ENCODE measurements at places on chromosomes 6 and 20. TPM values are rescaled to one million over a fixed set of nuclear protein-coding genes. Genes with fewer than 3 reads are reported as not detected.
A peak's percentile ranks its signal among the peaks of the same experiment; 100 is the strongest.

DNA sequence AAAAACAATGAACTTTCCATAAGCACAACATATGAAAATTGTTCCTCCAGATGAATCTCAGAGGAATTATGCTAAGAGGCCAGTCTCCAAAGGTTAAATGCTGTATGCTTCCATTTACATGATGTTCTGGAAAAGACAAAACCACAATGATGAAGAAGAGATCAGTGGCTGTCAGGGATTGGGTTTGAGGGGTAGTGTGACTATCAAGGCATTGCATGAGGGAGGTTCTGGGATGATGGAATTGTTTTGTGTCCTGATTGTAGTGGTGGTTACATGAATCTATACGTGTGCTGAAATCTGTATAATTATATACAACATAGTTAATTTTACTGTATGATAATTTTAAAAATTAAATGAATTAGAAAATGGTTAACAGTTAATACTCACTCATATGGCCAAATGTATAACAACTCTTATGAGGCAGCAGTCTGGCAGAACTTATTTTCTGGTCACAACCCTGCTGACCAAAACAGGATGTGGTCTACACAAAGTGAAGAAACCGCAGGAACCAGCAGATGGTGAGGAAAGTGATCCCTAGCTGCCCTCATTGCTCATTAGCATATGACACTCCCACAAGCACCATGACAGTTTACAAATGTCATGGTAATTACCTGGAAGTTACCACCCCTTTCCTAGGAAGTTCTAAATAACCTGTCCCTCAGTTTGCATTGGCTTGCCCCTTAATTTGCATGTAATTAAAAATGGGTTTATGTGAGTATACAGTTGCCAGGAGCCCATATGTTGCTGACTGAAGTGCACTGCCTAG is 31.9 kb downstream of the NSFL1C start:
- no peak overlapping the region for H3K4me3 ChIP-seq
- no peak overlapping the region for H3K27ac ChIP-seq

GRCh38 chr6:108464418-108465097 is 96.2 kb upstream of the FOXO3 start:
- DNase-seq, result no peak
- no peak overlapping the region for H3K4me3 ChIP-seq
- peaks cover 18% of the 10 kb centered on the region for H3K4me1 ChIP-seq
- no peak overlapping the region for H3K27ac ChIP-seq
- H3K36me3 ChIP-seq, result no peaks in the 10 kb centered on the region

DNA sequence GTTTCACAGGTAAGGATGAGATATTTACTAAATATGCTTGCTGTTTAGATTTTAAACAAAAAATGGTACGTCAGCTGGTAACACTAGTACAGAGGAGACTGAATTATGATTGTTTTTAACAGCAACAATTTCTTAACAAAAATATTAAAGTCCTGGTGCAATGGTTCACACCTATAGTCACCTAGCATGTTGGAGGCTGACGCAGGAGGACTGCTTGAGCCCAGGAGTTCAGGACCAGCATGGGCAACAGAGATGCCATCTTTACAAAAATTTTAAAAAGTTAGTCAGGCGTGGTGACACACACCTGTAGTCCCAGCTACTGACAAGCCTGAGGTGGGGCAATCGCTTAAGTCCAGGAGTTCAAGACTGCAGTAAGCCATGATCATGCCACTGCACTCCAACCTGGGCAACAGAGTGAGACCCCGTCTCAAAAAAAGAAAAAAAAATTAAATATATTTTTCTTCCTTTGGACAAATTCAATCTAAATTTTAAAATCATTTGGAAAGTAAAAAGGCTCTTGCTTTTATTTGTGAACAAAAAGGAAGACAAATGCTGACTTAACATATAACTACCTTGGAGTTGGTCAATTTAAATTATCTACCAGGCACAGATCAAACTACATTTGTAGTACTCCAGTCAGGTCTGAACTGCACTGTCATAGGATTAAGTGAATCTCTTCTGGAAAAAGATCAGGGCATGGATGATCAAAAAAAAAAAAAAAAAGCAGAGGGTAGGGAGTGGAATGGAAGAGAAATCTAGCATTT is 38.2 kb upstream of the RUNX2 start:
- no peak overlapping the region for H3K4me3 ChIP-seq
- H3K27me3 ChIP-seq, result no peaks in the 10 kb centered on the region
- no peak for DNase-seq
- H3K4me1 ChIP-seq, result no peaks in the 10 kb centered on the region
- no peak overlapping the region for H3K27ac ChIP-seq
- H3K36me3 ChIP-seq, result no peaks in the 10 kb centered on the region

DNA sequence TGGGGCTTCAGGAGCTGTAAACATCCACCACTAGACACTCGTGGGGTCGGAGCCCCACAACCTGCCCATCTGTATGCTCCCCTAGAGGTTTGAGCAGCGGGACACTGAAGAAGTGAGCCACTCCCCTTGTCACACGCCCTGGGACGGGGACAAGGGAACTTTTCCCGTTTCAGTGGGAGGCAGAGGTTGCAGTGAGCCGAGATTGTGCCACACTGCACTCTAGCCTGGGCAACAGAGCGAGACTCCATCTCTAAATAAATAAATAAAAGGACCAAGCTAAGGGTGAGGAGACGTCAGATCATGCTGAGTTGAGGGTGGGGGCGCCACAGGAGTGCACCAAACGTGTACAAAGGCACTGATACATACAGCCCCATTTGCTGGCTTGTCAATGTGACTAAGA is 8.4 kb downstream of the ZCCHC3 start:
- H3K4me1 ChIP-seq, result peaks cover 4% of the 10 kb centered on the region
- DNase-seq, result no peak
- no peak overlapping the region for H3K4me3 ChIP-seq

- H3K4me1 ChIP-seq, result peaks cover 86% of the 10 kb centered on the region
- DNase-seq, result no peak
- H3K4me3 ChIP-seq, result no peak overlapping the region
- no peaks in the 10 kb centered on the region for H3K27me3 ChIP-seq
Observed at GRCh38 chr20:36152261-36152660, 2.3 kb upstream of the EPB41L1 start.

DNA sequence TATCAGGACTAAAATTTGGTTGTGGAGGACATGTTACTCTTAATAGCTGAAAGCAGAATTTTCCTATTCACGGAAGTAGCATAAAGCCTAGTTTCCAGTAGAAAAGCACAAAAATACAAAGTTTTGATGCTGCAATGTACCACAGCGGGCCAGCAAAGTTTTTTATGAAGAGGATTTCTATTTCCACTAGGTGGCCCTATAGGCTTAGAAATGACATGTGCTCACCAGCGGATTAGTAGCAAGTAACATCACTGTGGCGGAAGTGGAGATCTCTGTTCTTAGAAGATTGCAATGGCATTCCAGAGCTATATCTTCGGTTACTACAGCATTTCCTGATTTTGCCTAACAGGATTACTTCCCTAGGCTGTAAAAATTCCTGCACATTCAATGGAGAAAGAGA is 1219.0 kb upstream of the EYS start:
- no peaks in the 10 kb centered on the region for H3K36me3 ChIP-seq
- no peak overlapping the region for H3K27ac ChIP-seq
- H3K4me3 ChIP-seq, result no peak overlapping the region
- no peaks in the 10 kb centered on the region for H3K27me3 ChIP-seq
- DNase-seq, result no peak
- H3K4me1 ChIP-seq, result no peaks in the 10 kb centered on the region

DNA sequence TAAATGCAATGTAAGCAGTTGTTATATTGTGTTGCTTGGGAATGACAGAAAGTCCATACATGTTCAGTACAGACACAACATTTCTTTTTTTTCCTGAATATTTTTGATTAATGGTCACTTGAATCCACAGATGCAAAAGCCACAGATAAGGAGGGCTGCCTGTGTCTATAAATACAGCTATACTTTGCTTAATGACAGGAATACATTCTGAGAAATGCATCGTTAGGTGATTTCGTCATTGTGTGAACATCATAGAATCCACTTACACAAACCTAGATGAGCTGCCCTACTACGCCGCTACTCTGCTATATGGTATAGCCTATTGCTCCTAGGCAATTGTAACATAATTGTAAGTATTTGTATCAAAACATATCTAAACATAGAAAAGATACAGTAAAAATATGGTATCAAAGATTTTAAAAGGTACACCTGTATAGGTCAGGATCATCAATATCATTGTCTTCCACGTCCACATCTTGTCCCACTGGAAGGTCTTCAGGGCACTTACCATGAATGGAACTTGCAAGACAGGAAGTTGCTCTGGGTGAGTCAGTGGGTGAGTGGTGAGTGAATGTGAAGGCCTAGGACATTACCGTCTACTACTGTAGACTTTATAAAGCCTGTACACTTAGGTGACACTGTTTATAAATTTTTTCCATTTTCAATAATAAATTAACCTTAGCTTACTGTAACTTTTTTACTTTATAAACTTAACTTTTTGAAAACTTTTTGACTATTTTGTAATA is 27.9 kb upstream of the POPDC3 start:
- no peak overlapping the region for H3K4me3 ChIP-seq
- no peaks in the 10 kb centered on the region for H3K27me3 ChIP-seq
- H3K27ac ChIP-seq, result no peak overlapping the region
- no peaks in the 10 kb centered on the region for H3K4me1 ChIP-seq

DNA sequence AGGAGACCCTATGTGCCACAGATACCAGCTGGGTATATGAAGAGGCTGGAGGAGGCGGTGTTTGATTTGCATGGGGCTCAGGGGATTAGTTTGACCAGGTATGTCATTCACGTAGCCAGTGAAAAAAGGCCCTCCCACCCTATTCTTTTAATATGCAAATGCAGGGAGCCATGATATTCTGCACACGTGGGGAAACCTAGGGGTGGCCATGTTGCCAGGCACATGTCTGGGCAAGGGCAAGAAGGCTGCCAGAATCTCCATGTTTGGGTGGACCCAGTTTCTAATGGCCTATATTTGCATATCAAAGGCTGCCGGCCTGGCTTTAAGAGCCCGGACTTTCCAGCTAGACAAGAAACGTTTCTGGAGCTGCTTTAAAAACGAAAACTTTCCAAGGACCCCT is 60.4 kb downstream of the SOX4 start:
- H3K4me1 ChIP-seq, result no peaks in the 10 kb centered on the region
- no peak overlapping the region for H3K4me3 ChIP-seq
- DNase-seq, result no peak
- H3K27me3 ChIP-seq, result no peaks in the 10 kb centered on the region
- no peaks in the 10 kb centered on the region for H3K36me3 ChIP-seq
- H3K27ac ChIP-seq, result no peak overlapping the region

GRCh38 chr20:378961-379336 is 1.6 kb upstream of the TRIB3 start:
- no peaks in the 10 kb centered on the region for H3K36me3 ChIP-seq
- no peak overlapping the region for H3K27ac ChIP-seq
- H3K4me3 ChIP-seq, result no peak overlapping the region

- no peak for DNase-seq
- no peaks in the 10 kb centered on the region for H3K36me3 ChIP-seq
- H3K4me1 ChIP-seq, result peaks cover 8% of the 10 kb centered on the region
- H3K4me3 ChIP-seq, result peak within 1 kb of the TSS; percentile 71
- no peaks in the 10 kb centered on the region for H3K27me3 ChIP-seq
Observed at GRCh38 chr6:391559-392440, at the start of gene IRF4. Gene IRF4, plus strand, starts transcription at chr6:391752. Its CDS starts 1,401 bp downstream, at chr6:393153.

DNA sequence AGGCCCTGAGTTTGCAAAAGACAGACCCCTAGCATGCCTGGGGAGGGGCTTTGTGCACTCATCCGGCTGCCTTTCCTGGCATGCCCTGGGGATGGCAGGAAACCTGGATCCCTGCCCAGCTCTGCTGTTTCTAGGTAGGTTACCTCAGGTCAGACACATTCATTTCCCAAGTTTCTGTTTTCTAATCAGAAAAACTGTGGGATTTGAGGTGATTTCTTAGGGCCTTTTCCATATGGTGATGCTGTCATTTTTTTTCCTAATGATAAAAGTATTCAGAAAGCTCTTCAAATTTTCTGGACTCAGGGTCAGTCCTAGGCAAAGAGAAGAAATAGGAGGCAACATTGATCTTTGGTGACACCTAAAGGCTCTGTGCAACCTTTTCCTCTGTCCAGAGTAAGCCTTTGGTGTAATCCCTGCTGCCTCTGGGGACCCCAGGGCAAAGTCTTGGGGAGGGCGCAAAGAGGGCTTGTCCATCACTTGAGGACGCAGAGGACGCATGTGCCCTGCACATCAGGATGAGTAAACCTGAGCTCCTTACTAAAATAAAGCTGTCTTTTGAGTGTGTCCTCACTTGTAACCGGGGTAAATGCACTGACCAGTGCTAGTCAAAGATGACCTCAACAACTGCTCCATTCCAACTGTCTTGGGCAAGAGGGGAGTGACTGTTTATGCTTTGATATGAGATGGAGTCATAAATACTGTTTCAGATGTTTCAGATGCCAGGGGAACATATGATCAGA is 13.5 kb upstream of the TRAM2 start:
- peaks cover 10% of the 10 kb centered on the region for H3K4me1 ChIP-seq
- no peak overlapping the region for H3K27ac ChIP-seq
- H3K36me3 ChIP-seq, result no peaks in the 10 kb centered on the region
- no peaks in the 10 kb centered on the region for H3K27me3 ChIP-seq
- DNase-seq, result no peak

GRCh38 chr6:3226481-3227362 is 731 bp downstream of the TUBB2B start:
- H3K27ac ChIP-seq, result no peak overlapping the region
- H3K36me3 ChIP-seq, result no peaks in the 10 kb centered on the region
- peaks cover 51% of the 10 kb centered on the region for H3K4me1 ChIP-seq
- no peak for DNase-seq

- DNase-seq, result no peak
- no peak overlapping the region for H3K27ac ChIP-seq
- no peak overlapping the region for H3K4me3 ChIP-seq
- H3K4me1 ChIP-seq, result peaks cover 65% of the 10 kb centered on the region
- H3K36me3 ChIP-seq, result peaks cover 5% of the 10 kb centered on the region
Observed at GRCh38 chr6:111562246-111562645, 43.4 kb downstream of the TRAF3IP2 start.

DNA sequence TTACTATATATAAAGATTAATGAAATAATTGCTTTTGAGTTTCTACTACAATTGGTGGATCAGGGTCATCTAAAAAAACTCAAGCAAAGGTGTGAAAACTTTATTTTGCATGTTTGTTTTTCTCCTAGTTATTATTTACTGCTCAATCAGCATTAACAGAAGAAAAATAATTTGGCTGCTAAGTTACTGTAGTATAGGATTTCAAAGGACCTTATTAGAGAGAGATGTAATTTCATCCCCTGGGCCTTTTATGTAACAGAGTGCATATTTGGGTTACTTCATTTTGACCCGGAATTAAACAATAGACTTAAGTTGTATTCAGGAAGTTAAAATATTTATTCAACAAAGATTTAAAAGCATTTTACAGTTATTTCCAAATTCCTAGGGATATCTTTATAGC is 49.8 kb downstream of the EYA4 start:
- H3K27me3 ChIP-seq, result no peaks in the 10 kb centered on the region
- H3K4me3 ChIP-seq, result no peak overlapping the region
- no peaks in the 10 kb centered on the region for H3K36me3 ChIP-seq
- no peaks in the 10 kb centered on the region for H3K4me1 ChIP-seq
- H3K27ac ChIP-seq, result no peak overlapping the region
- no peak for DNase-seq

OTOR gene
- not detected for total RNA-seq

ADGRF4 gene
- total RNA-seq, result not detected

VARS2 gene
- total RNA-seq, result 26.0 TPM

VGLL2 gene
- not detected for total RNA-seq

DYNLRB1 gene
- total RNA-seq, result 115 TPM

GJA10 gene
- not detected for total RNA-seq

All from thoracic aorta (tissue), 2 donors.